Naive thymus-derived CD4-positive, alpha-beta T cell (primary cell): ENCODE measurements at places on chromosomes 2 and 18. TPM values are rescaled to one million over a fixed set of nuclear protein-coding genes. Genes with fewer than 3 reads are reported as not detected.

CNGA3 gene
- not detected for total RNA-seq

IL1A gene
- total RNA-seq: 2.8 and 4.3 TPM in 2 replicates

ABCB11 gene
- not detected for total RNA-seq

ALLC gene
- total RNA-seq: not detected

ARHGAP25 gene
- total RNA-seq: 139 TPM

ITPRIPL1 gene
- 0.79 TPM for total RNA-seq

MOGAT1 gene
- not detected for total RNA-seq

GCG gene
- not detected for total RNA-seq

IAH1 gene
- 61.1 and 62.7 TPM in 2 replicates for total RNA-seq

EIPR1 gene
- total RNA-seq: 24.5 TPM

QPCT gene
- total RNA-seq: 0.86 TPM

KIF1A gene
- total RNA-seq: not detected

NOTO gene
- total RNA-seq: not detected

ICOS gene
- total RNA-seq: 52.5 and 54.4 TPM in 2 replicates

MYOM1 gene
- total RNA-seq: 5.6 TPM

DSG4 gene
- total RNA-seq: not detected

CDKL4 gene
- total RNA-seq: not detected

CSRNP3 gene
- not detected in 2 replicates for total RNA-seq
